IMR-90 (cell line): ENCODE measurements at places on chromosomes 5 and 9. TPM values are rescaled to one million over a fixed set of nuclear protein-coding genes. Genes with fewer than 3 reads are reported as not detected.

HMMR gene
- total RNA-seq: 24.6 and 30.3 TPM in 2 replicates

IRF1 gene
- total RNA-seq: 6.9 and 11.1 TPM in 2 replicates

ZER1 gene
- total RNA-seq: 7.5 and 7.7 TPM in 2 replicates

CSF2 gene
- not detected in 2 replicates for total RNA-seq

ACOT12 gene
- not detected in 2 replicates for total RNA-seq

ACTBL2 gene
- 1.6 and 1.7 TPM in 2 replicates for total RNA-seq

PDE8B gene
- under 0.01 TPM in 2 replicates for total RNA-seq

GFRA3 gene
- not detected in 2 replicates for total RNA-seq

SLC25A2 gene
- 0.28 TPM in 1 of 2 replicates, not detected in the other for total RNA-seq

CD72 gene
- total RNA-seq: 0.36 TPM in 1 of 2 replicates, not detected in the other

IRGM gene
- total RNA-seq: not detected in 2 replicates

PITX1 gene
- total RNA-seq: 10.3 and 10.4 TPM in 2 replicates

ABLIM3 gene
- total RNA-seq: 33.3 and 34.2 TPM in 2 replicates

FOXD4L6 gene
- not detected in 2 replicates for total RNA-seq

SAPCD2 gene
- 3.3 and 3.4 TPM in 2 replicates for total RNA-seq

ABO gene
- not detected in 2 replicates for total RNA-seq

NUTM2G gene
- not detected in 2 replicates for total RNA-seq

AUH gene
- 8.1 and 12.8 TPM in 2 replicates for total RNA-seq

CBY3 gene
- total RNA-seq: 0.18 TPM in 1 of 2 replicates, not detected in the other

BSPRY gene
- total RNA-seq: not detected in 2 replicates

ANKHD1 gene
- total RNA-seq: 36.7 and 46.4 TPM in 2 replicates

TAF11L3 gene
- not detected in 2 replicates for total RNA-seq

PCDHGA7 gene
- 3.3 and 3.4 TPM in 2 replicates for total RNA-seq

GZMA gene
- total RNA-seq: not detected in 2 replicates

FAM78A gene
- under 0.01 and 0.18 TPM in 2 replicates for total RNA-seq

SLC24A2 gene
- not detected in 2 replicates for total RNA-seq

LRRC14B gene
- total RNA-seq: not detected in 2 replicates

AK1 gene
- total RNA-seq: 44.8 and 51.4 TPM in 2 replicates

ANKRD18B gene
- 13.4 and 14.7 TPM in 2 replicates for total RNA-seq

PPIC gene
- total RNA-seq: 20.6 and 36.9 TPM in 2 replicates

ADAMTS2 gene
- total RNA-seq: 18.3 and 19.0 TPM in 2 replicates

LCN15 gene
- total RNA-seq: not detected in 2 replicates

FGFR4 gene
- 0.90 and 1.7 TPM in 2 replicates for total RNA-seq

ANKRD31 gene
- under 0.01 TPM in 2 replicates for total RNA-seq

ODF2 gene
- 46.4 and 59.2 TPM in 2 replicates for total RNA-seq

CATSPER3 gene
- total RNA-seq: under 0.01 TPM in 1 of 2 replicates, not detected in the other
